Stimulated activated CD4-positive, alpha-beta T cell treated with anti-CD3 and anti-CD28 coated beads, Interleukin-4, amount 100 ng/mL, for 48 hours (primary cell): ENCODE measurements at places on chromosomes 2 and 18.

DNA sequence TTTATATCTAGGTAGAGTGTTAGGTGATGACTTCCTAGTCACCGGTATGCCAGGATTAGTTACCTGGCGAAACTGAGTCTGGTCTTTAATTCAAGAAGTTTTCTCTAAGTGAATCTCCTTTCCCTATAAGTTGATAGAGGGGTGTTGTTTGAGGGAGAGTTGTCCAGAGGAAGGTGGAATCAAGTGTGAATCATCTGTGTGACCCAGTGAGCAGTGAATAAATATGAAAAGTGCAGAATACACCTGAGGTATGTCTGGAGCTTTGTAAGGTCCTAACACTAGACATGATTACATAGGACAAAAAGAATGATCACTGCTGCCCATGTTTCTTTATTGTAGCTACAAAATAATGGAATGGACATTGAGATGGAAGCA is 11.2 kb downstream of the POU3F3 start:
- no peak for DNase-seq

- no peak for DNase-seq
Measured at GRCh38 chr2:112783187-112783714, 1.0 kb downstream of the IL1A start.

DNA sequence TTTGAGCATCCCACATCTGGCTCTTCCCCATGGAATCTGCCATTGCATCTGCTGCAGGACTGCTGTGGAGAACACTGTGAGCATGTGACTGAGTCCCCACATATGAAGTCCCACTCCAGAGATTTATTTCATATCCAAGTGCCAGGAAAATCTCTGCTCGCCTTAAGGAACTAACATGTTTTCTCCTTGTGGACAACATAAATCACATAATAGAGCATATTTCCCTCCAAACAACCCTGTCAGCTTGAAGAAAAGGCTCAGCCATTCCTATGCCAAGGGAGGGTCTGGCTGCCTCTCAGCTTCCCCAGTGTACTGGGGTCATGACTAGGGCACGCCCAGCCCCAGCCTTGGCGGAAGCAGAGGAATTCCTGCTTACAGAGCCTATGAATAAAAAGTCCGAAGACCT is 193.7 kb downstream of the DNER start:
- no peak for DNase-seq

DNA sequence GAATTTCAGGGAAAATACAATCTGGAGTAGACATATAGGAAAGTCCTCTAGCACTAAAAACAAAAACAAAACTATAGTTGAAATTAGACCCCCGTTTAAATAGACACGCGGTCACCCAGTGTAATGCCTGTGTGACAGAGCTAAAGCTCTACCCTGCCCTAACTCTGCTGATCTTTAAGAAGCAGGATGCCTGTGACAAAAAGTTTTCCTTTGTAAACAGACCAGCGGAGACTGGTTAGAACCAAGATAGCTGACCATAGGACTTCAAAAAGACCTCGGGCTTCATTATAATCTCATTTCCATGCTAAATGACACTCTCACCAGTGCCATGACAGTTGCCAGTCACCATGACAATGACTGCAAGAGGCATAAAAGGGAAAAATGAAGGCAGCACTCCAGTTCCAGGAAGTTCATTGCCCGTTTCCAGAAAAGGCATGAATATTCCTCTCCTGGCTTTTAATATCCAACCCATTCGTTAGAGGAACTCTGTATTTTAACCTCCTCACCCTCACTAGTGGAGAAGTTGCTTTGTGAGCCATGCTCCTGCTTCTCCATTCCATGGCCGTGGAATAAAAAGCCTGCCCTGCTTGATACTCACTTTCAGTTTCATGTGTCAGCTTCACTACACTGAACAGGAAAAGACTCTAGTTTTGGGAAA is 157.2 kb upstream of the COPS8 start:
- DNase-seq, result no peak

GRCh38 chr2:76668279-76668678 is 853.9 kb downstream of the LRRTM4 start:
- no peak for DNase-seq

GRCh38 chr2:205500065-205500464 is 182.2 kb upstream of the NRP2 start:
- no peak for DNase-seq

- DNase-seq, result no peak
Measured at GRCh38 chr2:143600116-143600515, 470.9 kb downstream of the ARHGAP15 start.

DNA sequence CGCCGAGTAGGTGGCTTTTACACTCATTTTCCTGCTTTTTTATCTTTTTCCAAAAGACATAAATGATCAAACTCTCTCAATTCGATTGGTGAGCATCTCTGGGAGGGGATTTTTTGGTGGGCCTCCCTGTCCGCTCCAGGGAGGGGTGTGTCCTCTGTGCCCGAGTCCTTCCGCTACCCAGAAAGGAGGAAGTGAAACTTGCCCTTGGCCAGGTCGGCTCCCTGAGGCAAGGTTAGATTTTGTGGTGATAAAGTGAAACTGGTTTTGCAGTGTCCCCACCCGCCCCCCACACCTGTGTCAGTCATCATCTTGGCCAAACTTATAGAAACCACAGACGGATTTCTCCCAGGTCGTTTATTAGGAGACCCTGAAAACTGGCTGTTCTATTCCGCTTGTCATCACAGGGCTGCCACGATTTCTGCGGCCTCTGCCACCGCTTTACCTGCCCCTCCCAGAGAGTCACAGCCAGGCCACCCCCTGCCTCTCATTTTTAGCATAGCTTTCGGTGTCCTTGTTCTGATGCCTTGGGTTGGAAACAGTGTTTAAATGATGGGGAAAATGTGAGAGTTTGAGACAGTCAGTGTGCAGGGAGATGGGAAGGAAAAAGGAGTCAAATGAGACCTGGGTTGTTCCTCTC is 93.6 kb downstream of the SH3BP4 start:
- no peak for DNase-seq

DNA sequence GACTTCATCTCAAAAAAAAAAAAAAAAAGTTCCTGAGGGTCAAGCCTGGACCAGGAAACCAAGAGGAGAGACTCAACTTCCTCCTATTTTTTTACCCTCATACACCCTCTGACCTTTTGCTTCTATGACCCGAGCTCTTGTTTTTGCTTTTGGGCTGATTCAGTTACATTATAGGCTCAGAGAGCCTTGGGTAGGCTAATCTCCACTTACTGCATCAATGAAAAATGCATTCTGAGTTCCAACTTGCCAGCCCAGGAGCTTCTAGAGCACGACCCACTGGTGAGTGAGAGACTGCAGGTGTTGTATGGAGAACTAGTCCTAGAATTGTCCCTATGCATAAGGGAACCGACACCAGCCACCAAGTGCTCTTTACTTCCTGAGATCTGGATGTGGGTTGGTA is 91.1 kb downstream of the CABLES1 start:
- DNase-seq, result no peak

GRCh38 chr18:63590373-63590772 is 3.2 kb downstream of the SERPINB13 start:
- no peak for DNase-seq

GRCh38 chr2:239869272-239870155 is 155.6 kb downstream of the NDUFA10 start:
- DNase-seq, result no peak

DNA sequence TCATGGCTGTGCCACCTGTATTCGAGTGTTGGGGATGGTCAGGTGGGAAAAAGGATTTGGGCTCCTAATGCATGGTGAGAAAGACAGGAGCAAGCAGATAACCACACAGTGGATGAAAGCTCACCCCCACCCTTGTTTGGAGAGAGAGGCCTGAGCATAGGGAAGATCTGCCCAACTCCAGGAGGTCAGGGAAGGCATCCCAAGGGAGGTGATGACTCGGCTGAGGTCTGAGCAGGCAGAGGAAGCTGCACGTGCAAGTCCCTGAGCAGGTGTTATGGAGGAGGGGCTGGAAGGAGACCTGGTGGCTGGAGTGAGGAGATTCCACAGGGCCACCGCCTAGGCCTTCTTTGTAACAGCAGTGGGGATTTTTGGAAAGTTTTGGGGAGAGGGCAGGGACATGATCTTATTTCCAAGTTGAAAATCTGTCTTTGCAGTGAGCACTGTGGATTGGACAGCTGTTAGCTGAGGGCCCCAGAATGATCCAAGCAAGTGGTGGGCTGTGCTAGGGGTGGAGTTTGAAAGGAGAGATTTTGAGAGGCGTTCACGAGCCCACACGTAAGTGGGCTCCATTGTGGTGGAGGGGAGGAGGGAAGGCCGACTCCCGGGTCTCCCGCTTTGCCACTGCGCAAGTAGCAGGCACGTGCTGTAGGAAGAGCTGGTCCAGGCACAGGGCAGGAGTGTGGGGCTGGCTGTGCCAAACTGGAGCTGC is 228.5 kb downstream of the GLI2 start:
- DNase-seq, result no peak

- DNase-seq, result no peak
Measured at GRCh38 chr2:37344453-37345361, at the start of gene QPCT. Gene QPCT, plus strand, starts transcription at chr2:37344630. Its CDS starts 102 bp downstream, at chr2:37344732.

DNA sequence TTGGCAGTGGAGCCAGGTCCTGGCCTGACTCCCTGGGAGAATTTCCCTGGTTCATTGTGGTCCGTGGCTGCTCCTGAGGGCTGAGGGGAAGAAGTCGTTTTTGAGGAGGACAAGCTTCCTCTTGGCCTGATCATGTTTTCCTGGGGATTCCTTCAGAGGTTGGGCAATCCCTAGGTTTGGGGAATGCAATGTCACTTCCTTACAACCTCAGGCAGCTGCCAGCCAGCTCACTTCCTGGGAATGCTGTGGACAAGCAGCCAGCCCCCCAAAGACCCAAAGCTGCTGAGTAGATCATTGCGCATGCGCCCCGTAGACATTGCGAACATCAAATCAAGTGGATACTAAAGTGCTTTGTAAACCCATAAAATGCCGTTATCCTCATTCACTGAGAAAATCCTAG is 7.7 kb upstream of the DNMT3A start:
- no peak for DNase-seq

DNA sequence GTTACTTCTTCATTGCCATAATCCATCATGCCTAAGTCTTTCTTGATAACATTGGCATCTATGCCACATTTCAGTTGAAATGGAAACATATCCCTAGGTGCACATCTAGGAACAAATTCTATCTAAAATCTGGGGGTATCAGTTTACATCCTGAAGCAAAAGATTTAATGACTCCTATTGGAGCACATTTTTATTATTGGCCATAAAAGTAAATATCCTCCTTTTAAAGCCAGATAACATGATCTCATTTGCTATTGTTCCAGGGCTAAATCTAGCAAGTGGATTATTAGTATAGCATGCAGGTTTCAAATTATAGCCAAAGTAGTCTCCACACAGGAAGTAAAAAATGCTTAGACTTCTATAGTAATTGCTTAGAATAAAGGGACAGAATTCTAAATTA is 193.2 kb downstream of the CDH2 start:
- no peak for DNase-seq

DNA sequence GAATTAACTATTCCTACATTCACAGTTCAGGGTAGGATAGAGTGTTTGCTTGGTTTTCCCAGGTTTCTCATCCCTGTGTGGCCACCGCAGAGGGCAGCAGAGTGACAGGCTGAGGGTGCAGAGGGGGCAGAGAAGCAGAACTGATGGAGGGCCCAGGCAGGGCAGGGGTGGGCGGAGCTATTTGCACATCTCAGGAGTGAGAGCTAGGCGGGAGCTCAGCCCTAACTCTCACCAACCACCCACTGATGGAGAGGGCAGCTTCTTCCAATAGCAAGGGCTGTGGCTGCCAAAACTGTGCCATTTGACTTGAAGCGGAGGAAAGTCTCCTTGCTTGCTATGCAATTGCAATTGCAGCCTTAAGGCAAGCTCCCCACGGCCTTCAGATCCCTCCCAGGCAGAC is 12.0 kb upstream of the DARS1 start:
- no peak for DNase-seq

DNA sequence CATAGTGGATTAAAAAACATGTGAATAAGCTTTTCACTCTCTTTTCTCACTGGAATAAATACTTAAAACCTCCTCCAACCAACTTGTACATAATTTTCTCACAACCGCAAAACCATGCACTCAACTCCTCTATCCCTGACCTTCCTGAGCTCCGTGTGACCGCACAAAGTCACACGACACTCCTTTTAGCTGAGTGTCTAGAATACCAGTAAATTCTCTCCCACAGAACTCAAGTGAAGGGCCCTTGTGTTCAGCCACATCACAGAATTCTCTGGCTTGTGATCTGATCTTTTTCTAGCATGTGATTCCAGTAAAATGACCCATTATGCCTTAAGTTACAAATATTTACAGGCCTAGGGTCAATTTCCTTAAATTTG is 91.2 kb upstream of the ARL4C start:
- DNase-seq, result no peak

- no peak for DNase-seq
Measured at GRCh38 chr2:144950899-144951560, 431.1 kb upstream of the ZEB2 start.

- peak; percentile 65 for DNase-seq
Measured at GRCh38 chr18:3062798-3063680, 50.1 kb upstream of the LPIN2 start.

- DNase-seq, result no peak
Measured at GRCh38 chr18:63342206-63342605, 22.6 kb upstream of the BCL2 start.
